ENCODE measurements at places on chromosomes 5 and 9.

DNA sequence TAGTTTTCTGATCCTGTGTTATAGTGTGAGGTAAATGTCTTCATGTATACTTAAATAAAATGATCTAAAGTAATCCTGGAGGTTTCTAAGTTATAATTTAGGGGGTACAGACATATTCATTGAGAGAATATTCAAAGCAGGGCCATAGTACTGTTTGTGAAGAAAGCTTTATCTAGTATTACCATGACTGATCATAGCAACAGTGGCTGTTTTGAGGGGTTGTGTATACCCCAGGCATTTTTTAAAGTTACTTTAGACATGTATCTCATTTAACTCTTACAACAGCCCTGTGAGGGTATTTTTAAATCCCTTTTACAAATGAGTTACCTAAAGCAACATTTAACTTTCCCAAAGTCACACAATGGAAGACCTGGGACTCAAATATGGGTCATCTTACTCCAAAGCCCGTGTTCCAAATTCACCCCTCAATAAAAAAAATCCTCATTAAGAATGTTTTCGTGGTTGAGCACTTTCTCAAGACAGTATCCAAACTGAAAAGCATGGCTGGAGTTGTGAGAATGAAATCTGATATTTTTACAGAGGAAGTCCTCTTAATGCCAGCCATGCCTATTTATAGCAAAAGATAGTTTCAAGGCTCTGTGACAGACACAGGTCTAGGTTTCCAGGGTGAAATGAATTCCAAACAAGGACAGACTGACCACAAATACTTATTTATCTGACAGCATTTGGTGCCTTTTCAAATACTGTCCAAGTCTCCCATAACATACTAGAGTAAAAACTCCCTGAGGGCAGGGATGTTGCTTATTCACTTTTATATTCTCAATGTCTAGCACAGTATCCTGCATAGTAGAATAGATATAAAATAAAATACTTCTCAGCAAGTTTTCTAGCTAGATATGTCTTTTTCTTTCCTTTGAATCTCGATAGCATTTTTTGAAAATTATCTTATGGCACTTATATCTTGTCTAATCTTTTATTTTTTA, 10.4 kb downstream of the STOM start:
- no peak for DNase-seq

GRCh38 chr5:170408877-170409660, 19.9 kb upstream of the KCNMB1 start:
- no peak for DNase-seq

- no peak for DNase-seq
These were observed 151.7 kb upstream of the ZNF366 start for GRCh38 chr5:72658761-72659540.

- no peak for DNase-seq
These were observed 41.9 kb downstream of the MOCS2 start for GRCh38 chr5:53067641-53068040.

DNA sequence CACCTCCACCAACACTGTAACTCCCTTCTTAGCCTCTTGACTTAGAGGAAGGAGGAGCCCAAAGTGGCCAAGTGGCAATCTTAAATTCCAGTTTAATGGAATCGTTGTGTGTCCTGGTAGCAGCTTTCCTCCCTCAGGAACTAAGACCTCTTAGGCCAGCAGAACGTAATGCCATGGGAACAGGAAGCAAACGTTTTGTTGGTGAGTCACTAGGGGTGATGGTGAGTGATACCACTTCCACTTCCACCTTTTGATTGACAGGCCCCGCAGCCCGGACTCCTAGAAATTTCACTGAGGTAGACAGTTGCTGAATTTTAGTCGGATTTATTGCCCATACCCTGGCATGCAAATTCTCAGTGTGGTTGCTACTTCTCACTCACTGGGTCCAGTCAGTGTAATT, 94.2 kb upstream of the FBN2 start:
- DNase-seq: no peak
